ENCODE measurements at places on chromosomes 16 and 17. TPM values are rescaled to one million over a fixed set of nuclear protein-coding genes. Genes with fewer than 3 reads are reported as not detected.

DNA sequence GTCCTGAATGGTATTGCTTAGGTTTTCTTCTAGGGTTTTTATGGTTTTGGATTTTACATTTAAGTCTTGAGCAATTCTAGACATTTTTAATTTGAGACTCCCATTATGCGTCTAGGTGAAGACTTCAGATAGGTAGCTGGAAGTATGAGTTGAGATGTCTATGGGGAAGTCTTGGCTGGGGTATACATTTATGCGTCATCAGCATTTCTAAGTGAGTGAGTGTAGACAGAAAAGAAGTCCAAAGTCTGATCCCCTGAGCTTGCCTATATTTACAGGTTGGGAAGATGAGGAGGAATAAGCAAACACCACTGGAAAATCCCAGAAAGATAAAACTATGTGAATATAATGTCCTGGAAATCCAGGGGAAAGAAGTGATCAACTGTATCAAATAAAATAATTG, 68.9 kb downstream of the KCNJ2 start:
- DNase-seq = no peak

ADAMTS18 gene
- polyA plus RNA-seq = 4.0 TPM

- no peak for DNase-seq
Measured at GRCh38 chr16:51898872-51899271, 648.1 kb downstream of the TOX3 start.

GRCh38 chr16:47888142-47888541, 267.7 kb downstream of the ABCC12 start:
- DNase-seq = no peak

TP53TG3B gene
- polyA plus RNA-seq = not detected

GRCh38 chr16:87924811-87925670, 11.3 kb downstream of the CA5A start:
- DNase-seq = no peak

DNA sequence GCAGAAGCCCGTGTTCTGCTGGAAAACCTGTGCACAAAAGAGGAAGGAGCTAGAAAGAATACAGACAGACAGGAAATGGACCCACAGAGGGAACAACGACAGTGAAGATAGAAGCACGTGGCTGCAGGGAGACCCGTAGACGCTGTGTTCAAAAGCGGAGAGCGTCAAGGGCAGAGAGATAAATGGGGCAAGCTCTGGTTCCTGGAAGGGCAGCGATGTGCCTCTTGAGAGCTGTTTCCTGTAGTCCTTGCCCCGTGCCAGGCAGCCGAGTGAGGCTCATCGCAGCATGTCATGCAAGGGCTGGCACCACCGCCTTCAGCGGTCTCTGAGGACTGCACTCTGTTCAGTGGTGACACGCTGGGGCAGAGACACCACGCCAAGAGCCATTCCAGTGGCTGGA, 43.6 kb upstream of the CACNG5 start:
- no peak for DNase-seq
